Activated CD4-positive, CD25-positive, alpha-beta regulatory T cell treated with anti-CD3 and anti-CD28 coated beads, Interleukin-2, amount 50 U/mL, for 72 hours (primary cell): ENCODE measurements at places on chromosomes 16 and 17.
A peak's percentile ranks its signal among the peaks of the same experiment; 100 is the strongest.

DNA sequence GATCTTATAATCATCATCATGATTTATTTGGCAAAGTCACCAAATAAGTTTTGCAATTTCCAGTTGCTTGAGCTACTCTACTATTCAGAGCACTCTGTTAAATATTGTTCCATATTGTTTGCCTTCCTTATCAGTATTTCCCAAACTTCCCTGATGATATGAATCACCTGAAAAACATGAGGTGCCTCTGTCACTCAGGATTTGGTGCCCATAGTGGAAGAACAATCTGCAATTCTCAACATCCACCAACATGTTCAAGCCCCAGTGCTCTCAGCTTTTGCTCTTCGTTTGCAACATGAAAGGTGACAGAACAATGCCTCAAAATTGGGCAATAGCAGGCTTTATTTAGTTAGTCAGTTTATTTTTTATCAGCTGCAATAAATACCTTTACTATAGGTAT is 28.6 kb upstream of the WSB1 start:
- no peak for DNase-seq

DNA sequence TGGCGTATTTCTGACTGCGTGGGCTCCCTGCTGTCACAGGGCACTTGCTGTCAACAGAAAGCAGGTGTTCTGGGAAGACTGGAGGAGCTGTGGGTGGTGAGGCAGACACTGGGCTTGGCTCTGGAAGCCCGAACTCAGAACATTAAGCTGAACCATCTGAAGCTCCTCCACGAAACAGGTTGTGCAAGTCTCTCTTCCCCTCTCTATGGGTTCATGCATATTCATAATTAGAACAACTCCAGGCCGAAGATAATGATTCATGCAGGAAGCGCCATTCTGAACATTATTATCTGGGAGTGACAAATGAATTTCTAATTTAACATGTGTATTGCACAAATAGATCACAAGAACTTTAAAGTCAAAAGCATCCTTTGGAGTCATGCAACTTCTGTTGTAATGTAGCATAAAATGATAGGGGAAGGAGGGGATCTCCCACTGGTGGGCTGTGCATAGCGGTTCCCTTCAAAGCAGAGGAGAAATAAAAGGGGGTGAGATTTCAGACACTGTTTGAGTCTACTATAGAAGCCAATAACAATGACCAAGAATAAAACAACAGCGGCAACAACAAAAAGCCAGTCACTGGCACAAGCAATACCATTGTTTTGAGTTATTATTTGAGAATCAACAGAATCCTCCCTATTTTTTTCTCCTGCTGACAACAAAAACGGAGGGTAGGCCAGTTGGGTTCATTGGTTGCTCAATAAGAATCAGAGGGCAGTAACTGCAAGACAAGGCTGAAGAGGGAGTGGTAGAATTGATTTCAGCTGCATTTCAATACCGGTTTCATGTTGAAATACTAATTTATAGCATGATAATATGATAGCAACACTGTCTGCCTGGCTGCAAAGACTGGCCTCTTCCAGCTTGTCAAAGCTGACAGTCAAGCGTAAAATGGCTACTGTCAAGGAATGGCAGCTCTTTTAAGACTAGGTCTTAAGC is 407.3 kb downstream of the XYLT1 start:
- no peak for DNase-seq

DNA sequence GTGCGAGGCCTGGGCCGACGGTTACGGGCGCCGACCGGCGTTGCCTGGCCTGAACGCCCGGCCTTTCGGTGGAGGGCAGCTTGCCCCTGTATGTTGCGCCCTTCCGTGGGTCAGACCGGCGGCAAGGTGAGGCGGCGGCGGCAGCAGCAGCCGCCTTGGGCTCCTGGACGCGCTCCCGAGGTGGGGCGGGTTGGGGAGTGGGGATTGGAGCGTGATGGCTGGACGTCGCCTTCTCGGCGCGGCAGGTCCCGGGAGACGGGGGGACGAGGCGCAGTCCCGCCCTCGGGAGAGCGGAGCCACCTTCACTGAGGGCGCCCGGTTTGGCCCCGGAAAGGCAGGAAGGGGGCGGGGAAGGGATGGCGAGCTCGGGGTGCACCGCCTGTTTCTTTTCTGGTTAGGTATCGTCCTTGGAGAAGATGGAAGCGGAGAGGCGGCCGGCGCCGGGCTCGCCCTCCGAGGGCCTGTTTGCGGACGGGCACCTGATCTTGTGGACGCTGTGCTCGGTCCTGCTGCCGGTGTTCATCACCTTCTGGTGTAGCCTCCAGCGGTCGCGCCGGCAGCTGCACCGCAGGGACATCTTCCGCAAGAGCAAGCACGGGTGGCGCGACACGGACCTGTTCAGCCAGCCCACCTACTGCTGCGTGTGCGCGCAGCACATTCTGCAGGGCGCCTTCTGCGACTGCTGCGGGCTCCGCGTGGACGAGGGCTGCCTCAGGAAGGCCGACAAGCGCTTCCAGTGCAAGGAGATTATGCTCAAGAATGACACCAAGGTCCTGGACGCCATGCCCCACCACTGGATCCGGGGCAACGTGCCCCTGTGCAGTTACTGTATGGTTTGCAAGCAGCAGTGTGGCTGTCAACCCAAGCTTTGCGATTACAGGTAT is 671 bp downstream of the DGKE start:
- peak; percentile 68 for DNase-seq

GRCh38 chr17:39643271-39643670 is 6.3 kb downstream of the STARD3 start:
- DNase-seq, result no peak

- no peak for DNase-seq
Observed at GRCh38 chr16:55835581-55835980, 2.7 kb upstream of the CES1 start.

- no peak for DNase-seq
Observed at GRCh38 chr16:13099822-13100221, 198.4 kb downstream of the SHISA9 start.

DNA sequence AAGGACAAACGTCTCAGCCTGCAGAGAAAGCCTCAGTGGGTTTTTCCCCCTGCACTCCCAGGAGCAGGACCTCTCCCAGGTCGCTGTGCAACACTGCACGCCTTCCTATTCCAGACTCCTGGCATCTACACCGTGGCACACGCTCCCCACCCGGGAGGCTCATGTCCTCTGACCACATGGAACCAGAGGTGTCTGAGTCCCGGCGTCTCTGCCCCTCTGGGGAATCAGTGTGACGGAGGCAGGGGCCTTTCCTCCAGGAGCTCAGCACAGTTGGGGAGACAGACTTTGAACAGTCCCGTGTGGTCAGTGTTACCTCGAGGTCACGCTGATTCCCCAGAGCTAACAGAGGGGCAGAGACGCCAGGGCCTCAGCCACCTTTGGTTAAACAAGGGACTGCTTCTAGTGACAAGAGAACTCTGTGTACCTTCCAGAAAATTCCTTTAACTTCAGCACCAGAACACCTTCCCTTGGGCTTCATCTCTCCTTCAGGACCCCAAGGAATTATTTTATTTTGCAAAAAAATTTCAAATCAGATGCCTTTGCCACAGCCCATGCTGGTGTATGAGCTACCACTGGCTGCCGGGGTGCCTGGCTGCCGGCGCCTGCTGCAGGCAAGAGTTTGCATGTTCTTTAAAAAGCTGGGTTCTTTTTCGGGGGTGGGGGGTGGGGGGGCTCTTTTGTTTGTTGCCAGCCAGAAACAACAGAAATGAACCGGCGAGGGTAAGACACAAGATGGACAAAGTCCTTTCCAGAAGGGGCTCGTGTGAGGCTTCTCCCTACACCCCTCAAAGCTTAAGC is 6.6 kb downstream of the CANT1 start:
- DNase-seq, result no peak

- no peak for DNase-seq
Observed at GRCh38 chr17:70205401-70205800, 36.1 kb downstream of the KCNJ2 start.

- no peak for DNase-seq
Observed at GRCh38 chr16:2415085-2415484, 14.2 kb upstream of the CCNF start.

GRCh38 chr16:886802-887731 is 83.7 kb downstream of the LMF1 start:
- no peak for DNase-seq
